SHP77 (cell line): ENCODE measurements at places on chromosomes 5 and 9.
A peak's percentile ranks its signal among the peaks of the same experiment; 100 is the strongest.

- no peak for DNase-seq
Measured at GRCh38 chr5:173192561-173192960, 42.4 kb downstream of the NKX2-5 start.

DNA sequence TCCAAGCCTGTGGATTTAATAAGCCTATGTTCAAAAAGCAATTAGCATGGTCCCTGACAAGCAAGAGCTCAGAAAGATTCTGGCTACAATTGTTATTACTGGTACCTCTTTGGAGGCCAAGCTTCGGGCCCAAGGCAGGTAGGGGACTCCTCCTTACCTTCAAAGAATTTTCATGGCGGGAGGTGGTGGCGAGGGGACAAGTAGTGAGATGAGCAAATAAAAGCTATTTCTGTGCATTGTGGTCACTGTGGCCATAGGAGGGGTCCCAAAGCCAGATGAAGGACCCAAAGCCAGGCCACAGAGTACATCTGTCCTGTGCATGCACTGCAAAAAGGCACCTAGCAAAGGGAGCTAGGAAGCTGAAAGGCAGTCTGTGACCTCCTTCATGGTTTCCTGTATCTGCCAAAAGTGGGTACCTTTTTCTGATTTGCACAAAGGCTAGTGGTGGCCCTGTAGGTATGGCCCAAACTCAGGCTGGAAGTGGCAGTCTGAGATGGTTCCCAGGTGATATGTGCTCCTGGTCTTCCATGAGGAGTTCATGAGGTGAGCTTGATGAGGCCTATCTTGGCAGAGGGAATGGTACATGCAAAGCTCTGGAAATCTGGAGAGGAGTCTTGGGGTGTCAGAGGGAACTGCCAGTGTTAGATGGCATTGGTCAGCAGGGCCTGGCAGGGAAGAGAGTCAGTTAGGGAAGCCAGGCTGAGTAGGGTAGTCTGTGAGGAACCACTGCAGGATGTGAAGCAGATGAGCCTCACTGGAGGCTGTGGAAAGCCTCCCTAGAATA is 3.3 kb upstream of the CXXC5 start:
- DNase-seq: no peak

DNA sequence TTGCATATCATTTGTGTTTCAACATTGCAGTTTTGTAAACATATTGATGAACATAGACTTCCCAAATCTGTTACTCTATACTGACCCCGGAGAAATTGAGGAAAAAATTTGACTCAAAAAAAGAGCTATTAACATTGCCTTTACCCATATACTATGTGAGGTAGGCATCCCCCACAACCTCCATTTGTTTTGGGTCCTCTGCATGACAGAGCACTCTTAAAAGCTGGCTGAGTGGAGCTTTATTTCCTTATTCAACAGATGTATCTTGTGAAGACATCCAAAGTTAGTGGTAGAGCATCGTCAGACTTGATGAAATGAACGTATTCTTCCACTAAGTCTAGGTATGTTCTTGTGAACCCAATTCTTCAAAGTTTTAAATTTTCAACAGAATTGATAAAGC is 310.5 kb downstream of the CDH9 start:
- no peak for DNase-seq

DNA sequence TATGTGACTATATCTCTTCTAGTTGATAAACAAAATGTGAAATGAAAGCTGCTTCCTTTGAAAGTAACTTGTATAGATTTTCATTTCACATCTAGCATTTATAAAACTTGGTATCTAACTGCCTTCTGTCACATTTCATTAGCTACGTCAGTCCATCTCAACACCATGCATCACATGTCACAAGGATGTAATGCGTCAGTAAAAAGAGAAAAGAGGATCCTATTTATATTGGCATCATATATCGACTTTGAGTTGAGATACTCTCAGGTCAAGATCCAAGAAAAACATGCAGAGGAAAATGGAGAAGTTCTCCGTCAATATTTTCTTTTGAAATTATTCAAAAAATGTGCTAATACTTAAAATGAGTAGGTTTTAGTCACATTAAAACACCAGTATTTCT is 1211.2 kb downstream of the EFNA5 start:
- DNase-seq: no peak

DNA sequence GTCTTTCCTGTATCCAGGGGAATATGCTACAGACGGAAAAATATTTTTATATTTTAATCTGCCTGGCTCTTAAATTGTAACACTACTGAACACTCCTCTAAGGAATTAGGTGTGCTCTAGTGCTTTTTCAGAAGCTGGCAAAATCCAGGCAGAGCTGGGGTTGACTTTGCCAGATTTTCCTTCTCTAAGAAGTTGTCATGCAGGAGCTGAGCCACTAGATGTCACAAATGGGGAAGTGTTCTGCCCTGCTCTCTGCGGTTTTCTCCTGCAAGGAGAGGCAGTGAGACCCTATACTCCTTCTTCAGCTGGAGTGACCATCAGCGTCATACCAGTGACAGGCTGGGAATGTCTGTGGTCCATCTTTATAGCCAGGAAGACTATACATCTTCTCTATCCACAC is 112.5 kb downstream of the HAPLN1 start:
- peak; percentile 44 for DNase-seq

- DNase-seq: no peak
Measured at GRCh38 chr5:158502686-158503085, 597.0 kb downstream of the EBF1 start.

- no peak for DNase-seq
Measured at GRCh38 chr9:113920872-113921271, 44.8 kb downstream of the ZNF618 start.

GRCh38 chr9:100219347-100219746 is 120.3 kb downstream of the INVS start:
- DNase-seq: no peak

DNA sequence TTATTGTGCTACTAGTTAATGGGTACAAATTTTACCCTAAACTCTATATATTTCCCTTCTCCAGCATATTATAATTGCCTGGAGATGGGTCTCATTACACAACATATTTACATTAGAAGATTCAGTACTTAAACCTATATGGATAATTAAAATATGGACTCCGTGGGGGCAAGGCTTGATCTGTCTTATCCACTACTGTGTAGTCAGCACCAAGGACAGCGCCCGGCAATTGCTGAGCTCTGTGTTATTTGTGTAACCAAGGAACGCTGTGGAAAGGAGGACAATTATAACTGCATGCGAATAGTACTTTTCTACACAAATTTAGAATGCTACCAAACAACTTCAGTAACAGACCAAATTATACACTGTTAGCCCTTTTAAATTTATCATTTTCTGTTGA is 77.7 kb downstream of the DNAH5 start:
- DNase-seq: no peak

GRCh38 chr5:145936401-145937131 is at the start of gene SH3RF2:
SH3RF2 (plus strand) TSS chr5:145936578; CDS start chr5:145937929, 1,351 bp downstream.
- DNase-seq: no peak

- DNase-seq: no peak
Measured at GRCh38 chr5:28548856-28549255, 1510.5 kb upstream of the CDH9 start.

- no peak for DNase-seq
Measured at GRCh38 chr9:18274693-18275092, 199.3 kb upstream of the ADAMTSL1 start.

- DNase-seq: no peak
Measured at GRCh38 chr9:78685471-78685870, 388.5 kb downstream of the PSAT1 start.

GRCh38 chr9:114291064-114291474 is 31.8 kb upstream of the ORM1 start:
- peak; percentile 36 for DNase-seq

GRCh38 chr9:68914751-68915150 is 99.2 kb downstream of the PRKACG start:
- no peak for DNase-seq

DNA sequence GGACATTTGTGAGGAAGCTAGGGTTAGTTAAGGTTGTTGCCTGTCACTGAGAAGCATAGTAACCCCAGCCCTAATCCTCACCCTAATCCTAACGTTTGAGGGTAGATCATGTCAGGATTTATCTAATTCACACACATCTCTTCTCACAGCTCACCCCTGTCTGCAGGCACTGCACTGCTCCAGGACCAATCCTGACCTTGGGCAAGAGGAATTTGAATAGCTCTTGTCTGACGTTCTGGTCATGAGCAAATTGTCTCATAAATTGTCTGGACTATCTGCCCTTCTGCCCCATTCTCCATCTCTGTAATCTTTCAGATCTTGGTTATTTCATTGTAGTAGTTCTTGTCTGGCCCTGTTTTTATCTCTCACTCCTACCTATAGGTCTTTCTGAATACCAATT is 18.7 kb downstream of the CRHBP start:
- DNase-seq: no peak

GRCh38 chr9:137321726-137322361 is 19.8 kb upstream of the NRARP start:
- DNase-seq: no peak

GRCh38 chr5:146441896-146442295 is 5.2 kb upstream of the TCERG1 start:
- DNase-seq: no peak

DNA sequence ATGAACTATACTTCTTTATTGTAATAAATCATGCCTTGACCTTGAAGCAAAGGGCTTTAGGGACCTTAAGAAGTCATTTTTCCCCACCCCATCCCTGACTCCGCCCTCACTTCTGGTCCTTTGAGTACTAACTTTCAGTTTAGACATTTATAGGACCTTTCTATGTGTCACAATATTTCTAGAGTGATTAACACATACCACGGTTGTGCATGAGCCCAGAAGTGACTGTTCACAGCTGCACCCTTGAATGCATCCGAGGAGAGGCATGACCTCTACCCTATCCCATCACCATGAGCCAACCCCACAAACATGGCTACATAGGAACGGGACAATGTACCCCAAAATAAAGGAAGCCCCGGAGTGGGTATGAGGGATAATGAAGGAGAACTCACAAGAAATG is 160.3 kb downstream of the HSD17B3 start:
- DNase-seq: no peak

DNA sequence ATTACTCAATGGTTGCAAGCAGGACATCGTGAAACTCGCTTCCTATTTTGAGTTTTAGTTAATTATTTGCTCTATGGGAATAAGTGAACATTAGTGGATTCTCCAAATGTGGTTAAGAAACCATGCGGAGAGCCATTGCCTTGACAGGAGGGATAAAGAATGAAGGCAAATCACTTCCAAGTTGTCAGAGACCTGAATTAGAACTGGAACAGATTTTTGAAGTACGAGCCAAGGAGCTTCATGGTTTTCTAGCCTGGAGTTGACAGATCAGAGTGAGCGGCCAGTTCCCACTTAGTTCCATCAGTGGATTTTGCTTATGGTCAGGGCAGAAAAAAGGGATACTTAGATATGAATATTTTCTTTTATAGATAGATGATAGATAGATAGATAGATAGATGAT is 171.4 kb upstream of the CDH10 start:
- DNase-seq: no peak

DNA sequence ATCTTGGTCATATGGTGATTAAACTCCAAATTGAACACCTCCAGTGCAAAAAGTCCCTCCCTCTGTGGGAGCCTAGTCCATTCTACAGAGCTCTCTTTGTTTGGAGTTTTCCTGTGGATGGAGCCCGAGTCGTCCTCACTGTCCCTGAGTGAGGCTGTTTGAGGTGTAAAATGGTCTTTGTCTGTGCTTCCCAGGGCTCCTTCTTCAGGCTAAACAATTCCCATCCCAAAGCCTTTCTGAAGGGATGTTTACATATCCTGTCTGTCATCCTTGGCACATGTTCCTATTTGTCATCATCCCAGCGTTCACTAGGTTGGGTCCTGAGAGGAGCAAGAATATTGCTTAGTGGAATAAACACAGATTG is 68.9 kb downstream of the COL27A1 start:
- DNase-seq: no peak
